Activated T-cell treated with anti-CD3 and anti-CD28 coated beads, Interleukin-2, amount 50 U/mL, for 72 hours (primary cell): ENCODE measurements at places on chromosomes 4 and X.

GRCh38 chrX:118261151-118261550, 84.8 kb upstream of the WDR44 start:
- peaks cover 47% of the 10 kb centered on the region for H3K27me3 ChIP-seq
- H3K4me1 ChIP-seq, result peaks cover 5% of the 10 kb centered on the region
- no peak overlapping the region for H3K27ac ChIP-seq

DNA sequence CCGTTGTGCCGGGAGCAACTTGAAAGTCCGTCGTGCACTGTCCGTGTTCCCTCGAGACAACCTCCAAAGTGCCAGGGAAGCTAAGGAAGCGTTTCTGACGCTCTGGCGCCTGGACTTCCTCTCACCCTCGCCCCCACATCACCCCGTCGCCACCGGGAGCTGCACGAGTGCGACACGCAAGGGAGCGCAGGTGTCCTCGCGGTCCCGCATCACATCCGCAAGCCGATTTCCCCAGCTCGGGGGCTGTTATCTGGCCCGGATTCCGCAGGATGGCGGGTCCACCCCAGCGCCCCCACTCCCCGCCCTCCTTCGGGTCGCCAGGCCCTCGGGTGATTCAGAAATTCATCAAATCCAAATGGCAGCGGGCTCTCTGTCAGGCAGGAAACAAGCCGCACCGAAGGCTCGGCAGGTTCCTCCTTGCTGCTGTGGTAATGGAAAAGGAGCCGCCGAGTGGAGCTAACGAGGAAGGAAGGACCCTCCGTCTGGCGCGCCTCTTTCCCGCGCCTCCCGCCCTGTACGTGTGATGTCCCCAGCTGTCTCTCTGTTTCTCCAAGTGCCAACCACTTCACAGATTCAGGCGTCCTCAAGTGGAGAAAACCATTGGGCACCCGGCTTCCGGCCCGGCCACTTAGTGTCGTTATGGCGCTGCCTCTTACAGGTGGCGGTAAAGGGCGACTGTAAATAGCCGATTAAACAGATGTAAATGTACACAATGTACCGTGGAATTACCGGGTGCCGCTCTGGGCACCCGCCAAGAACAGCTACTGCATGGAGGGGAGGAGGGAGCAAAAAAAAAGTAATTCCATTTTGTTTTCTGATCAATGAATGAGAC, 921 bp upstream of the SETD7 start:
- DNase-seq, result peak; percentile 72
- H3K36me3 ChIP-seq, result peaks cover 10% of the 10 kb centered on the region
- peaks cover 7% of the 10 kb centered on the region for H3K27me3 ChIP-seq
- H3K4me3 ChIP-seq, result peak overlapping the region; percentile 99
- H3K4me1 ChIP-seq, result peaks cover 68% of the 10 kb centered on the region

GRCh38 chrX:115584696-115585095, 23.7 kb downstream of the PLS3 start:
- H3K4me1 ChIP-seq, result peaks cover 35% of the 10 kb centered on the region
- peaks cover 21% of the 10 kb centered on the region for H3K27me3 ChIP-seq
- H3K27ac ChIP-seq, result no peak overlapping the region
- H3K36me3 ChIP-seq, result no peaks in the 10 kb centered on the region
- DNase-seq, result no peak
- no peak overlapping the region for H3K4me3 ChIP-seq

- no peaks in the 10 kb centered on the region for H3K36me3 ChIP-seq
- H3K27ac ChIP-seq, result no peak overlapping the region
These were observed 7.5 kb upstream of the BCOR start for GRCh38 chrX:40104985-40105834.
